ENCODE measurements at places on chromosomes 16 and 17.

- DNase-seq = no peak
Observed at GRCh38 chr17:31390426-31390747, 1.1 kb upstream of the RAB11FIP4 start.

DNA sequence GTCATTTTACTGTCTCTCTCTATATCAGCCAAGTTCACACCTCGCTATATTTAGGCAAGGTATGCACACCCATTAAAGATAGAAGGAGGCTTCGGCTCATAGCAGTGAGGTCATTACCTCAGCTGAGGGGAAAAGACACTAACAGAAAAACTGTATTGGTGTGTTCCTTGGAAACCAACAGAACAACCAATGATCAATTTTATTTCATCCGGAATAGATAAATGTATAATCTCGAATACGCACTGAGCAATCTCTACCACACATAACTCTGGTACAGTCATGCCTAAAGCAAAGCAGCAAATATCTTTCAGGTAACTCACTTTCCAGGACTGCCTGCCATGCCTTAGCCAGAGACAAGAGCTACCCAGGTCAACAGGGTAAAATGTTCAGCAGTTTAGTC lies 109.9 kb upstream of the CORO6 start:
- no peak for DNase-seq

DNA sequence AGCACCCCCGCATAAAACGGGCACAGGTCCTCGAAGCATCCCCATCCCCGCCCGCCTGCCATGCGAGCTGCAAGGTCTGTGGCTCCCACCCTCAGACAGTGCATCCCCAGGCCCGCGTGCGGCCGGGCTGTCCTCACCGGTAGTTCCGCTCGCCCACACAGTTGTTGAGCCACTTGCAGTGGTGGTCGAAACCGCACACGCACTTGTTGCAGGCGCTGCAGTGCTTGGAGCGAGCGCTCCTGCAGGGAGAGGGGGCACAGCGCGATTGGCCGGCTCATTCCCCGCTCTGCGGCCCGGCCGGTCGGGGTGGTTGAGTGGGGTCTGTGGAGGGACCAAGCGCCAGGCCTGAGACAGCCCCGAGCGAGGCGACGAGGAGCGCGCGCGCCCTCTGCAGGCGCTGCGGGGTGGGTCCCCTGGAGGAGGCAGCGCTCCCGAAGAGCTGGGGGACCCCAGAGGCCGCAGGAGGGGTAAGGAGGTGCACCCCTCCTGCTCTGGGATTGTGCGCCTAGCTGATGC lies 6.0 kb upstream of the TPPP3 start:
- no peak for DNase-seq

DNA sequence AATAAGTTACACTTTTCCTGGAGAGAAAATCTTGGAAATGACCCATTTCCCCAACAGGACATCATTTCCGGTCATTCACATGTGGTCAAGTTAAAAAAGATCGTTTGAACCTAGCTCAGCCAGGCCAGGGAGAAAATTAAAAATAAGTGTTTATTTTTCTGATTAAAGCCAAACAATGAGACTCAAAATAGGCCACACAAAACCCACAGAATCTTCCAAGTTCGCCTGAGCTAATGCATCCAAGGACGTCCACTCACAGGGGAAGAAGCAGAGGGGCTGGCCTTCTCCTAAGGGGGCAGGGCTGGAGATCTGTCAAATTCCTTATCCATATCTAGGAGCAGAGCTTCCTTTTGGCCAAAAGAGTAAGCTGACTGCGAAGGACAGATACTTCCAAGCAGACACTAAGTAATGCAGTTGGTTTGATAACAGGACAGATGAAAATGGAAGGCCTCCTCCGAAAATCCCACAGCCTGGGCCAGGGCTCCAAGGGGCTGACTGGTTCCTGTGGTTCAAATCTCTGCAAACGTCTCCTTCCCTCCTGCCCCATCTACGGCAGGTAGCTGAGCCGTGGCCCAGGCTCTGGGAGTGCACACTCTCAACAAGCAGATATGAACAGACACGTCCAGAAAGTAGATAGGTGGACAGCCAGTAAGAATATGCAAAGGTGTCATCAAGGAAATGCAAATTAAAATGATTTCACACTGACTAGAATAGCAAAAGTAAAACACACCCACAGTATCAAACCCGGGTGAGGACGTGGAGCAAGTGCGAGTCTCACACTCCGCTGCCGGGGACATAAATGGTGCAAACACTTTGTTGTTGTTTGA lies 98.5 kb downstream of the MRM3 start:
- no peak for DNase-seq

GRCh38 chr16:66304151-66304550 lies 62.3 kb upstream of the CDH5 start:
- DNase-seq = no peak

- DNase-seq = no peak
Observed at GRCh38 chr17:5873781-5874180, 196.4 kb upstream of the WSCD1 start.

DNA sequence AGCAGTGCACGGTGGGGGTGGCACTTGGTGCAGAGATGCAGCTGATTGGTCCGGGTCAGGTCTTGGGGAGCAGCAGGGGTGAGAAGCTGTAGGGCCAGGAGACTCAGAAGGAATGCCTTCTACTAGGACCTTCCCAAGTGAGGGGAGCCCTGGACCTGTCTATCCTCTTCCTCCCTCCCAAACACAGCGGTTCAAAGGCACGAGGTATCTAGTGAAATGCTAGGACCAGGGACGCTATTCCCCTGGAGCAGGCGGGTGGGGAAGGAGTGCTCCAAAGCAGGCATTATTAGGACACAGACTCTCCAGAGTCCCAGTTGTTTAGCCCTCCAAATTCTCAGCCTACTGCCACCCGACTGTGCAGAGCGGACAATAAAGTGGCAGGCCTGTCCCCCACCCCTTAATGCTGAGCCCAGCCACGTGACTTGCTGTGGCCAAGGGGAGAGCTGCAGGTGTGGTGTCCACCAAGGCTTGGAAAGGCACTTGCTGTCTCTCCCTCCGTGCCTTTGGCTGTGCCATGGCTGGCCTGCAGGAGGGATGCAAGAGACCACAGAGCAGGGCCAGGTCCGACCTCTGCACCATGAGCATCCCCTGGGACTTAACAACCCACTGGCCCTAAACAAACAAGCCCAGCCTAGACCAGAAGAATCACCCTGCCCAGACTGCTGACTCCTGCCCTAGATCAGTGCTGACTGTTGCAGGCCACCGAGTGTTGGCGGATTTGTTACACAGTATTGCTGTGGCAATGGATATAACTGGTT lies 97.2 kb downstream of the TBC1D16 start:
- no peak for DNase-seq

DNA sequence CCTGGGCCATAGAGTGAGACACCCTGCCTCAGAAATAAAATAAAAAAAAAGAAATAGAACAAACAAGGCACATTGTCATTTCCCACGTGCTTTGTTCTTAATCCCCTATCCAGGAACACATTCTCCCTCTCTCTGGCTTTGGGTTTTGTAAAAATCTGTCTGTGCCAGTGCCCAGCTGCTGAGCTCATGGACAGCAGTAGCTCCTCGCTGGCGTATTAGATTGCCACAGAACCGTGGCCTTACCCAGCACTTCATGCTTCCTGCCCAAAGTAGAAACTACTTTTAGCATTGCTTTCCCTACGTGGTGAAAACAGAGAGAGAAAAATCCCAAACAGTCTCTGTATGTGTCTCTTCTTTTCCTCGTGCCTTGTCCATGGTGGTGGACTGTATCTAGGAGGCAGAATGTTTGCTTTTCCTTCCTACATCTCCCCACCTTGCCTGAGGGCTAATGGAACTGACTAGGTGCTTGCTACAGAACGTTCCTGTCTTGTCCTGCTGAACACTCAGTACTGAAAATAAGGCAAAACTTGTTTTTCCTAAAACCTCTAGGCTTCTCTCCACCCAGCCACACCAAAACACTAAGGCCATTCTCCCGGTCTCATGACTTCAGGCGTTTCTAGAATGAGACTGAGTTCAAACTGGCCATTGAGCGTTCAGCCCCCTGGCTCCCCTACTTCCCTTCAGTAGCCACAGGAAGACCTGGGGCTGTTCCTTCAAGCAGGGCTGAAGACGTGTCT lies 26.1 kb downstream of the MNT start:
- no peak for DNase-seq

- DNase-seq = no peak
Observed at GRCh38 chr16:8581831-8582580, 8.3 kb downstream of the TMEM114 start.

GRCh38 chr17:69716556-69716955 lies 302.1 kb downstream of the MAP2K6 start:
- no peak for DNase-seq

DNA sequence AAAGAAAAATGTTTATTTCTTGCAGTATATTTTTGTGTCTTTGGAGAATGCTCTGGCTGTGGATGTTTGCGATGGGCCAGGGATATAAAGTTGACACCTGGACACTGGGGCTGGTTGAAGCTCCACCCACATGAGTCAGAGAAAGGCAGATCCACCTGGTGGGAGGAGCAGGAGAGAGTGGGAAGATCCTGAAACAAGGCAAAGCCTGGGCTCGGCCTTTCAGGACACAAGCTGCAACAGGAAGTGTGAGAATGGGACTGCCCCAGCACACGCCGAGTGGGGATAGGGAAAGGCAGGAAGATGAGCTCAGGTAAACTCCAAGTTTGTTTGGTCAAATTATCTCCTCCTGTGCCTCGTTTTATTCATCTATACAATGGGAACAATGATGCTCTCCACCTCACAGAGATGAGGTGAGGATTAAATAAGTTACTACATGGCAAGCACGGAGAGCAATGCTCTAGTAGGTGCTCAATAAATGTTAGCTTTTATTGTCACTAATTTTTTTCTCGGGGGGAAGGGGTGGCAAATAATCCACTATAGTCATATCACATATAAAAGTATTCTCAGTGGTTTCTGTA lies 21.4 kb upstream of the PITPNM3 start:
- no peak for DNase-seq

GRCh38 chr16:578870-579405 lies 9.2 kb downstream of the PIGQ start:
- no peak for DNase-seq

DNA sequence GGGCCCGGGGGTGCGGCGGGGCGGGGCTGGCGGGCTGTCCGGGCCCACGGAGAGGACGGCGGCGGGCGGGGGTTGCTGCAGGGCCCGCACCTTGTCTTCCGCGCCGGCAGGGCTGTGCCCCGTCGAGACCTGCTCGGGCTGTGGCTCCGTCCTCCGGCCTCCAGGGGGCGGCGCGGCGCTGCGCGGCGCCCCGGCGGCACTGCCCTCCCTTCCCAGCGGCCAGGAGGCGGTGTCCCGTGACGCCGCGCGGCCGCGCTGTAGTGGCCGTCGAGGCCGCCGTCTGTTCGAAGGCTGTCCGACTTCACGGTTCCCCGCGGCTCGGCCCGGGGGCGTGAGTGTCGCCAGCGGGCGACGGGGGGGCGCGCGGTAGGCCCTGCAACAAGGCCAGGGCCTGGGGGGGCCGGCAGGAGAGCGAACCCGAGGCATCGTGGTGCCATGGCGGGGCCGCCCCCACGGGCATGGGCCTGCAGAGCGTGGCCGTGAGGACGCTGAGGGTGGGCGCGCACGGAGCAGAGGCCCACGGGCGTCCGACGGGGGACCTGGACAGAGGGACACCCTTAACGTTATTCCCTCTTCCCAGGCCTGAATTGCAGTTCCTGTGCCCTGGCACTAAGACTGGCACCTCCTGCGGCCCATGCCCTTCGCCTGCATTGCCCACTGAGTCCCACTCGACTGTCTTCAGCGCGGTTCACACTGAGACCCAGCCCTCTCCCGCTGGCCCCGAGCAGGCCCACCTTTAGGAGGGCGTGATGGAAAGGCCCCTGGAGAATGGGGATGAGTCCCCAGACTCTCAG lies at the start of gene PLEKHG4:
Gene PLEKHG4 (plus strand): TSS at position 237 of the 794 bp plus-strand sequence. CDS start 513 bp downstream, at position 750.
- DNase-seq = peak; percentile 25

GRCh38 chr16:12995721-12996372 lies 94.4 kb downstream of the SHISA9 start:
- DNase-seq = no peak

DNA sequence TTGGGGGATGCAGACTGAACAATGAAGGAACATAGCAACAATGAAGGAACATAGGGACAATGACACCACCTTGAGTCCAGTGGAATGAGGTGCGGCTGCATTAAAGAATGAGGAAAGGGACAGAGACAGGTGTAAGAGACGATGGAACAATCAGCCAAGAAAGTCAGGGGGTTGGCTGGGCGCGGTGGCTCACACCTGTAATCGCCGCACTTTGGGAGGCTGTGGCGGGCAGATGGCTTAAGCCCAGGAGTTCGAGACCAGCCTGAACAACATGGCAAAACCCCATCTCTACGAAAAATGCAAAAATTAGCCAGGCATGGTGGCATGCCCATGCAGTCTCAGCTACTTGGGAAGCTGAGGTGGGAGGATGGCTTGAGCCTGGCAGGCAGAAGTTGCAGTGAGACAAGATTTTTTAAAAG lies 13.6 kb upstream of the CBFB start:
- no peak for DNase-seq

GRCh38 chr16:9682320-9682719 lies 499.9 kb downstream of the GRIN2A start:
- DNase-seq = no peak

GRCh38 chr16:1072526-1073261 lies at the start of gene SSTR5:
Gene SSTR5 (plus strand): TSS chr16:1072747. CDS start chr16:1078869, 6,122 bp downstream.
- DNase-seq = no peak

DNA sequence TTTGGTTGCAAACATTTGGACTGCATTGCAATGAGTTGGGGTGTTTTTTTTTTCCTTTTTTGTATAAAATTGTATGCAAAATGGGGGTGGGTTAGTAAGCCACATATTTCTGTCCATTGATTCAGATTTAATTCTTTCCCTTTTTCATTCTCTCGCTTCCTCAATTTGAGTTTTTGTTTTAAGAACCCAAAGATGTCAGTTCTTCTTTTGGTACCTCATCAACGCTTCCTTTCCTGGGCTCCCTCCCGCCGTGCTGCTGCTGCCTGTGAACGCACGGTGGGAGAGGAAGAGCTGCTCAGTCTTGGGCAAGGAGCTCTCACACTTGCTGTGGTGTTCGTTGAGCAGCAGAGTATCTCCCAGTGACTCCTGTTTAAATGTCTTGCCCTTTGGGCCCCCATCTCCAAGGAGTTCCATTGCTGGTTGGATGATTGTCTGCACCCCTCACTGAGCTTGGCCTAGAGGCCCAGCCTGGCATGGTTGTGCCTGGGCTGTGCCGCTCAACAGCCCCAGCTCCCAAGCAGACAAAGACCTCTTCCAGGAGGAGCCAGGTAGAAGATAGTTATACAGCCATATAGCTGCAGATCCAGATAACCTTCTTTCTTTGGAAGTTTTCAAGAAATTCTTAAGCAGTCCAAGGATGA lies 13.6 kb downstream of the UBFD1 start:
- no peak for DNase-seq

GRCh38 chr17:78502611-78503148 lies 74.5 kb downstream of the DNAH17 start:
- no peak for DNase-seq

- no peak for DNase-seq
Observed at GRCh38 chr16:88286301-88286923, 96.3 kb upstream of the ZNF469 start.

GRCh38 chr16:75088216-75088615 lies 28.4 kb downstream of the LDHD start:
- DNase-seq = no peak

GRCh38 chr17:20999044-20999573 lies 43.7 kb downstream of the USP22 start:
- DNase-seq = no peak

- no peak for DNase-seq
Observed at GRCh38 chr16:75248142-75248535, 3.3 kb downstream of the BCAR1 start.

- DNase-seq = no peak
Observed at GRCh38 chr17:79506955-79507354, 103.9 kb downstream of the RBFOX3 start.

GRCh38 chr16:23274968-23275367 lies 27.1 kb upstream of the SCNN1B start:
- peak; percentile 13 for DNase-seq

All from NCI-H2029 (cell line).